ENCODE measurements at places on chromosomes 2 and 18. TPM values are rescaled to one million over a fixed set of nuclear protein-coding genes. Genes with fewer than 3 reads are reported as not detected.
A peak's percentile ranks its signal among the peaks of the same experiment; 100 is the strongest.

GRCh38 chr2:150729495-150729955, 242.1 kb upstream of the RND3 start:
- ATAC-seq, result no peak

GRCh38 chr2:165406173-165406572, 63.3 kb upstream of the CSRNP3 start:
- ATAC-seq, result no peak

DNA sequence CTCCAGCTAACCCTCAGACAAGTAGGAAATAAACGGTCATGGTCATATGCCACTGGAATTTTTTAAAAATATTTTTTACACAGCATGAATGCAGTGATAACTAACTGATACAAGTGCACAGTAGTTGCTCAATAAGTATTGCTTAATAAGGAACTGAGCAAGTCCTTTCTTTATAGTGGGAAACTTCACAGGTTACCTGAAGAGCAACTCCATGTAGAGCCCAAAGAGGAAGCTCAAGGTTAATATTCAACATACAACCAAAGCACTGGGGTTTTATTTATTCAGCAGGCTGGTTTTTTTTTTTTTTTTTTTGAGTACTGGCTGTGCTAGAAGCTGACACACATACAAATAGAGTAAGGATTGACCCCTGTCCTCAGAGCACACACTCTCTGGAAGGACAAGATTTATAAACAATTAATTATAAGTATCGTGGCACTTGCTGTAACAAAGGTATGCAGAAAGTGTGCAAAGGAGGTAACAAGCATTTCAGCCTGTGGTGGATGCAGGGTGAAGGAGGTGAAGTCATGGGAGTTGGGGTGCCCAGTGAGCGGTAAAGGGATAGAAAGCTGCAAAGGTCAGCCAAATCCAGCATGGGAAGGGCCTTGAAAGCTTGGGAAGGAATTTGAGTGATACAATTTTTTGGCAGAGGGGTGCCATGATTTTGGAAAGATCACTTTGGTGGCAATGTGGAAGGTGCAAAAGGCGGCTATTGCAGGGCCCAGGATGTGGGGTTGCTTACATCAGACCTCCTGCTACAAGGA, 52.7 kb downstream of the ATOH8 start:
- no peak for ATAC-seq

DNA sequence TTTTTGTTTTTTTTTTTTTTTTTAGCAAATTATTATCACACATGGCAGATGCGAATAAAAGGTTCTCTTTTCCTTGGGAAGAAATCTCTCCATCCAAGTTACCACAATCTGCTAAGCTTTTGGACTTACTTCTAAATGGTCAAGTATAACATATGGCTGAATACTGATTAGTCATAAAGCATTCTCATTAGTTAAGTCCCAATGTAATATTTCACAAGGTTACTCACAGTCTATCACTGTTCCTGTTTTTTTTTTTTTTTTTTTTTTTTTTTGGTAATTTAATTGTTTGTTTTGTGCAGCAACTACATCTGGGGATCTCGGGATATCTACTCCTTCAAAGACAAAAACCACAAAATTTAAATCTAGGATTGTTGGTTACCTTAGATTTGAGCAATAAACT, 771.7 kb downstream of the CPS1 start:
- ATAC-seq, result no peak

DNA sequence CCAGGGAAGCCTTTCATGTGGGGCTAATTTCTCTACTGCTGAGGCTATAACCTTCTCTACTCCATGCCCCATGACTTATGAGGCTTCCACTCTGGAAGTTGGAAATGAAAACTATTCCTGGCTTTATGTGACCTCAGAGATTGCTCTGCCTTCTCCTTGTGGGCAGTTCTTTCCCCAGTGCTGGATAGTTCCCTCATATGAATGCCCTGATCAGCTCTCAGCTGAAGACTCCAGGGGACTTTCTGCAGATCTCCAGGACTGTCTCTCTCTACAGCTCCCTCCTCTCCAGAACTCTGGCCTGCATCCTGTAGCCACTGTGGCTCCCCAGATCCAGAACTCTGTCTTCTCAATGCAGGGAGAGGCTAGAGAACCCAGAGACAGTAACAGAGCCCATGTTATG, 235.1 kb downstream of the SEPTIN10 start:
- ATAC-seq, result no peak

DNA sequence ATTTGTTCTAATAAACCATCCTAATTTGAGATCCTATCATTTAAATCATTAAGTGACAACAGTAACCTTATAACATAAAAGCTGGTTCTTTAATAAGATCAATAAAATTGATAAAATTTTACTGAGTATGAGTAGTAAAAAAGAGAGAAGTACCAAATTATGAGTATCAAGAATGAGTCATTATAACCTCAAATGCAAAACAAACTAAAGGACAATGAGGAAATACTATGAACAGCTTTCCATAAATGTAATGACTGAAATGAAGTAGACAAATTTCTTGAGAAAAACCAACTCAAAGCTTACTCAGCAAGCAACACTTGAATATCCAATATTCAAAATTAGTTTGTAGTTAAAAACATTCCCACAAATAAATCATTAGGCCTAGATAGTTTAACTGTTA, 433.0 kb downstream of the ZEB2 start:
- ATAC-seq, result peak; percentile 60

DNA sequence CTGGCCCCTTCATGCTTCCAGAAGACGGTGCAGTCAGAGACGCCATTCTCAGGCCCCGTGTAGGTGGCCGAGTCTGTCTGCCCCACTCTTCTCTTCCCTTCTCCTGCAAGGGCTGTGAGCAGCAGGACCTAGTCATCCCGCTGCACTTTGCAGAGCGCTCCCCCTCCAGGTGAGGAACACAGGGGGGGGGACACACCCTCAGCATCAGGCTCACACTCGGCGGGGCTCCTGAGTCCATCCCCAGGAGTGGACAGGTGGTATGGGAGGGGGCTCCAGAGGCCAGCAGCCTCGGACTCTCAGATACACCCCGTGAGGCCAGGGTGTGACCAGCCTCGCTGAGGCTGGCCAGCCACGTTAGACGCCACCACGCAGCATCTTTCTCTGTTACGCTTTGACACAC, 460.5 kb upstream of the MYT1L start:
- no peak for ATAC-seq

- ATAC-seq, result no peak
These were observed 16.8 kb downstream of the EVX2 start for GRCh38 chr2:176066645-176067588.

- ATAC-seq, result no peak
These were observed 419.8 kb upstream of the TRIB2 start for GRCh38 chr2:12296915-12297314.

- ATAC-seq, result no peak
These were observed 114.4 kb upstream of the COPS8 start for GRCh38 chr2:236971131-236971821.

GRCh38 chr2:98702858-98703620, 27.9 kb downstream of the MGAT4A start:
- no peak for ATAC-seq

- ATAC-seq, result no peak
These were observed 17.6 kb upstream of the ADI1 start for GRCh38 chr2:3536682-3537632.

- no peak for ATAC-seq
These were observed 3.9 kb downstream of the PUM2 start for GRCh38 chr2:20346565-20347381.

DNA sequence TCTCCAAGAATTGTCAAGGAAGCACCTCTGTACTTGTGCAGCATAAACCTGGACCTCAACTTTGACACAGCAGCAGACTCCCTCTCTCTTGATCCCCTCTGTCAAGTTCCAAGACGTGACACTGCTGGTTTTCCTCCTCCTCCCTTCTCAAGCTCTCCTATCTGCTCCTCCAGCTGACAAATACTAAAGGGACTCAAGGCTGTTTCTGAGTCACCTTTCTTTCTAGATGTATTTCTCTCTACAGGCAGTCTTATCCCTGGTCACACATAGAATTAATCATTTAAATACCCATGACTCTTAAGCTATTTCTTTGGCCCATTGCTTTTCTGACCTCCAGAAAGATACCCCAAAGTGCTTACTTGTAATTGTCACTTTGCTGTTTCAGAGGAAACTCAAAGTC, 53.5 kb downstream of the SEPTIN10 start:
- ATAC-seq, result no peak

- peak; percentile 98 for ATAC-seq
These were observed 139.9 kb upstream of the ZEB2 start for GRCh38 chr2:144659731-144660275.

- ATAC-seq, result no peak
These were observed 376.2 kb downstream of the SOX11 start for GRCh38 chr2:6068429-6068828.

GRCh38 chr18:36775396-36775795, 53.4 kb downstream of the TPGS2 start:
- ATAC-seq, result no peak

- ATAC-seq, result peak; percentile 60
These were observed 17.5 kb downstream of the STAT1 start for GRCh38 chr2:190996338-190996946.

- no peak for ATAC-seq
These were observed 453.4 kb upstream of the SLC14A2 start for GRCh38 chr18:45161850-45162249.

DNA sequence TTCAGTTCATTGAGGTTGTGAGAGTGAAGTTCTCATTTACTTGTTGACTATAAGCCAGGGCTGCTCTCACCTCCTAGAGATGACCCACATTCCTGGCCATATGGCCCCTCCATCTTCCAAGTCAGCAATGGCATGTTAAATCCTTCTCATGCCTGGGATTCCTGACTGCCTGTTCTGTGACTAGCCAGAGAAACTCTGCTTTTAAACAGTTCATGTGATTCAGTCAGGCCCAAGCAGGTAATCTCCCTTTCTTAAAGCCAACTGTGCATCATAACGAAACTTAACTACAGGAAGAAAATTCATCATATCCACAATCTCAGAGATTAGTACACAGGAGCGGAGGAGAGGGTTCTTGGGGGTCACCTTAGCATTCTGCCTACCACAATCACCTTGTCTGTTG, 11.5 kb downstream of the DPP4 start:
- ATAC-seq, result peak; percentile 66

DNA sequence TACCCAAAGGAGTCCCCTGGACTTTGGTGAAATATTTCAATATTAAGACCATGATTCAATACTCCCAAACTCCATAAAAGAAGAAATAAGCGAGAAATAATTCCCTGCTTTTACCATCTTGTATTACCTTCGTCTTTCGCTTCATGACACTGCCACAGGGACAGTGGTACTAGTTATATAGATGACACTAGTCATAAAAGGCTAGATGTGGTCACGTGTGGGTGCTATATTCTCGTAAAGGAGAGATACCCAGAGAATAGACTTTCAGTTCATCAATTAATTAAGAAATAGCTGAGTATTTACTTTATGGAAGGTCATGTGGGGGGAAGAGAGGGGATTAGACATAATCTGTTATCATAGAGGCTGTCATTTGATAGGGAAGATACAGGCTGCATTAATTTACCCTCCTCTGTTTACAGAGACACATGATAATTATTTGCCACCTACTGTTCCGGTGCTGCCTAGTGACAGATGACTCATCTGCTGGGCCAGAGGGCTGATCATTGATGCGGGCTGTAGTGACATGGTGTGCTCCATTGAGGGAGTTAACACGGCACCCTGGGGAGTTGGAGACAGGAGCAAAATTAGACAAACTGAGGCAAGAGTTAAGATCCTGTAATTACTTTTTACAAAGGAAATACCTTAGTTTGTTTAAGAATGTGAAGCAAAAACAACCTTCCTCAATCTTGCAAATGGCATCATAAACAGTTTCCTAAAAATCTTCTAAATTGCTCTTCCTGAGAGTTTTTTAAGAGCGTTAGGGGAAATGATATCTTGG, 78.2 kb upstream of the ITGB6 start:
- ATAC-seq, result peak; percentile 91

- ATAC-seq, result peak; percentile 13
These were observed 112.3 kb downstream of the BCL2 start for GRCh38 chr18:63207143-63207790.

Gene MALL
- not detected for total RNA-seq

Gene SLC9A4
- 0.11 TPM for total RNA-seq

Gene CTAGE1
- not detected for total RNA-seq

Gene SERPINB4
- not detected for total RNA-seq

Gene CHST9
- total RNA-seq, result not detected

Gene SRD5A2
- total RNA-seq, result not detected

Gene CHRNG
- not detected for total RNA-seq

Gene GALNT1
- 69.3 TPM for total RNA-seq

Gene ALK
- not detected for total RNA-seq

All from activated T-helper 17 cell treated with anti-CD3 and anti-CD28 coated beads, Interleukin-2, amount 50 U/mL, for 72 hours (primary cell).